ENCODE measurements at places on chromosomes 1 and 21.

DNA sequence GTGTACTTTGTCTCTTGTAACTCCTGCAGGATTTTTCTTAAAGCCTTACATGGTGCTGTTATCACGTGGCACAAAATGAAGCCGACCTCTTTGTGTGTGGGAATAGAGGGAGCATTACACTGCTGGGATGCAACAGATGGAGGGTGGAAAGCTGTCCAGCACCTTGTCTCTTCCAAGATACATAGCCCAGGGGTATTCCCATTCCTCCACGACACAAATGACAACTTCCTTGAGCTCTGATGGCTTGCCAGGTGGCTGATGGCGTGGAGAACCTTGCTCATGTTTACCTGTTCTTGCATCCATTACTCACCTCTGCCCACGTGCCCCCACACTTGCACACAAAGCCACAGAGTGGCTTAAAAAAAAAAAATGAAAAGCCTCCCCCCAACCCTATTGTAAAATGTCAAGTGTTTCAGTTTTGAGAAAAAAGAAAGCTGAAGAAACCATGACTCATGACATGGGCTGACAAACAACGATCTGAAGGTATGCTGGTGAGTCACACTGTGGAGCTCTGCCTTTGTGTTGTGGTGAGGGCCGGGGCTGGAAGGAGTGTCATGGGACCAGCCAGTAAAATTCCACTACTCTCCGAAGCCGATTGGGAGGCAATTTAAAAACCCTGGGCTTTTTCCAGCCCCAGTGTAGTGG lies 32.0 kb upstream of the ATP5PO start:
- DNase-seq = peak; percentile 76

- DNase-seq = no peak
These were observed 4.2 kb downstream of the SCNN1D start for GRCh38 chr1:1284221-1285101.

GRCh38 chr1:36836916-36837315 lies 197.4 kb downstream of the GRIK3 start:
- no peak for DNase-seq

- no peak for DNase-seq
These were observed 50.3 kb upstream of the DMRTA2 start for GRCh38 chr1:50473513-50473912.

DNA sequence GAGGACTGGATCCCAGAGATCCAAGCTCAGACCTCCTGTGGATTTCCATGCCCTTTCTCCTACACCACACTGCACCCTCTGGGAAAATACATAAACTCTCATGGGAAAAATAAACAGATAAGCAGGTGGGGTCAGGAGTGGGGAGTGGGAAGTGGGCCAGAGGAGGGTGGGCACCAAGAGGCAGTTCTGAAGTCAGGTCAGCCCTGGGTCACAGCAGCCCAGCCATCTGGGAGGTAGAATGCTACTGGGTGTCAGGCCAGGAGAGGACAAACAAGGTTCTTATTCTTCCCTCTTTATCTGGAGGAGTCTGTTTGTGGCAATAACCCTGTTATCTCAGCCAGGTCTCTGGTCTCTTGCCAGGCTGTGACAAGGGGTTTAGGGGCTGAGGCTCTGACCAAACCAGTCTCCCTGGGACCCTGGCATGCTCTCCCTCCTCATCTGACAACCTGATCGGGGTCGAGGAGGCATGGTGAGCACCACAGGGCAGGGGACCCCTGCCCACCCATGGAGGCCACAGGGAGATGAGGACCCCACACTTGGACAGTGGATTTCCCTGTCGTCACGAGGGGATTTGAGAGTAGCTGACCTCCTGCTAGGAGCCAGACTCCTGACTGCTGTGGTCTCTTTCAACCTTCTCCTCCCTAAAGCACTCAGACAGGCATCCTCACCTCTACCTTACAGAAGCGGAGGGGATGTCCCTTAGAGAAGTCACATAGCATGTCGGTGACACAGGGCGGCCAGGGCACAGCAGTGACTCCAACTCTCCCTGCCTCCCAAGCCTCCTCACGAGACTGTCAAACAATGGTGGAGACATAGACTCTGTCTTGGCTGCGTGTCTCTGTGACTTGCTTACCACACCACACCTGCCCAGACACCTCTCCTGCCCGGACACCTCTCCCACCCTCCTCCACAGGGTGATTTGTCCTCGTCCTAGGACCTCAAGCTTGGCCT lies 51.3 kb upstream of the IFFO2 start:
- no peak for DNase-seq

GRCh38 chr1:10128101-10128765 lies 82.1 kb upstream of the KIF1B start:
- DNase-seq = no peak

- no peak for DNase-seq
These were observed 122.3 kb upstream of the BACE2 start for GRCh38 chr21:41045534-41046268.

GRCh38 chr1:149915429-149916192 lies 2.0 kb downstream of the SV2A start:
- no peak for DNase-seq

DNA sequence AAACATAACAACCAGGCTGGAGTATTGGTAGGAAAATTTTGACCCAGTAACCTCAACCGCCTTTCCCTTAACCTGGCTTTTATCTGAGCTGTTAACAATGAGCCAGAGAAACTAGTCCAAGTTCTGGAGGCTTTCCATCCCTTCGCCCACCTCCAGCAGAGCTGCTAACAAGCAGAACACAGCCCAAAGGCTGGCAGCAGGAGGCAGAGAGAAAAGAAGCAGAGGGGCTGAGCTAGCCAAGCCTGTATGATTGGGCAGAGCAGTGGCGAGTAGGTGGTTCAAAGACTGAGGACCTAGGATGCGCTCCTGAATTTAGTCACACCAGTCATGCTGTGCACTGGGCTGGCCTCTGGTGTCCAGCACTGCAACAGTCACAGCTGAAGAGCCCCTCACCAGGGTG lies 123.0 kb downstream of the TNR start:
- DNase-seq = no peak

- DNase-seq = no peak
These were observed 3.2 kb downstream of the LYPD8 start for GRCh38 chr1:248752161-248753028.

- no peak for DNase-seq
These were observed 36.6 kb downstream of the RGL1 start for GRCh38 chr1:183841550-183841949.

GRCh38 chr1:156656806-156657740 lies 15.2 kb downstream of the BCAN start:
- peak; percentile 48 for DNase-seq

- no peak for DNase-seq
These were observed 9.0 kb downstream of the TIMM17A start for GRCh38 chr1:201964261-201964660.

DNA sequence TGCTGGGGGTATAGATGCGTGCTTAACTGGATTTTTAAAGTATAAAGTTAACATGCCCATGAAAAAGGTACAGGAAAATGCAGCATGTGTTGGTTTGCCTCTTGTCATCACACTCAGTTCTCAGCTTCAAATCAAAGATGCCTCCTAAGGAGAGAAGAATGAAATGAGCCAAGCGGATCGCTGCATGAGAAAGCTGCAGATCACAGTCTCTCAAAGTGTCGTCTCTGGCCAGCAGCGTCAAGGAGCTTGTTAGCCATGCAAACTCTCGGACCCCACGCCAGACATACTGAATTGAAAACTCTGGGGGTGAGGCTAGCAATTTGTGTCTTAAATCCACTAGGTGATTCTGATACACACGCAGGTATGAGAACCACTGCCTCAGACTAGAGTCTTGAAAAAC lies 297.2 kb downstream of the AJAP1 start:
- DNase-seq = no peak

DNA sequence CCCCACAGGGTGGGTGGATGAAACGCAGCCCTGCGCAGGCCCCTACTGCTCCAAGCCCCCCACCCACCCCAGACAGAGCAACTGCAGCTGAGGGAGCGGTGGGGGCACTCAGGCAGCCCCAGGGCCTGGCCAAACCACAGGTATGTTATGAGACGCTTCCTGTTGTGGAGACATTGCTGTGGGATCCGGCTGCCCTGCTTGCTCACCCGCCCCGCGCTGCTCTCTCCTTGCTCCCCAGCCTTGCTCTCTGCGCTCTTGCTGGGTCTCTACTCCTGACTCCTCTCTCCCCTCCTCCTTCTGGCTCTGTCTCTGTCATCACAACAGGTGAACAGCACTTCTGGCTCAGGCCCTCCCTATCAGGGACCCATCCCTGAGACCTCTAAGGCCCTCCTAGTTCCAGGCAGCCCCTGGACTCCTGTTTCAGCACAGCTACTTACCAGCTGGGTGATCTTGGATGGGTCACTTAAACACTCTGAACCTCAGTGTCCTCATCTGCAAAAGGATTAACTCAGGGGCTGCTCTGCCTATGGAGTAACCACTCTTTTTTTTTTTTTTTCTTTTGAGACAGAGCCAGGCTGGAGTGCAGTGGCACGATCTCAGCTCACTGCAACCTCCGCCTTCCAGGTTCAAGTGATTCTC lies 15.9 kb downstream of the COL8A2 start:
- no peak for DNase-seq

- no peak for DNase-seq
These were observed 55.9 kb upstream of the BTG3 start for GRCh38 chr21:17668479-17669140.

- no peak for DNase-seq
These were observed 42.5 kb downstream of the EPRS1 start for GRCh38 chr1:220003610-220004299.

GRCh38 chr1:198168227-198168626 lies 11.4 kb downstream of the NEK7 start:
- DNase-seq = no peak

GRCh38 chr21:27772816-27773215 lies 805.9 kb upstream of the ADAMTS5 start:
- DNase-seq = no peak

DNA sequence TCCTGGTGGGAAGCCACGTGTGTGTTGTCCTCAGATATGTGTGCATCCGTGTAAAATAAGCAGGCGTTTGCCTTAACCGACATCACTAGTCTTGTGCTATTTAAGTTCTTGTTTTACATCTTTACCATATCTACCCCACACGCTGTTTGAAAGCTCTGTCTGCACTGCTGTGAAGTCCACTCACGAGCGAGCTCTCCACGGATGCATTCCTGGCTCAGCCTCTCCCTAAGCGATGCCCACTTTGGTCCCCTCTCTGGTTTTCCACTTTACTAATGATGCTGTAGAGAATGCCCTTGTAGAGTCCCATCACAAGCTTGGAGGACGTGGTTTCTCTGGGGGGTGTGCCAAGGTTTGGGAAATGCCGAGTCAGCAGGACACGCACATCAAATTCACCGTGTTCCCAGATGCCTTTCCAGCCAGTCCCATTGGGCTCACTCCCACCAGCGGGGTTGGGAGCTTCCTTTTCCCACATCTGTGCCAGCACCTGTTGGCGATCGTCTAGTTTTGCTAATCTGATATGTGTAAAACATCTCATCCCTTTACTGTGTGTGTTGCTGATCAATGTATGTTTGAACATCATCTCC lies 43.8 kb downstream of the ACTL8 start:
- DNase-seq = no peak

- no peak for DNase-seq
These were observed 386.5 kb upstream of the BRINP3 start for GRCh38 chr1:190864013-190864641.

DNA sequence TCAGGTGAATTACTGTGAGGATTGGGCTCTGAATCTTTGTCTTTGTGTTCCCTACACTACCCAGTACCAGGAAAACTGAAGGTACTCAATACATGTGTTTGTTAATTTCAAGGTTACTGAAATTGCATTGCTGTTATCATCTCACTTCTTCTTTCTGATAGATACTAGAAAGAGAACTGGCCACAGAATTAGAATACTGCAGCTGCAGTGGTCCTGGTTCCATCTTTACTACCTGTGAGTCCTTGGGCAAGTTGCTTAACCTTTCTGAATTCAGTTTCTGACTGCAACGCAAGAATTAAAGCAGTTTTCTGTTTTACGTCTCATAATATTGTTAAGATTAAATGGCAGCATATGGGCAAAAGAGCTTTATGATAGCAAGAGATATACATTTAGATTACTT lies 263.5 kb downstream of the LMO4 start:
- DNase-seq = no peak

- no peak for DNase-seq
These were observed 10.0 kb downstream of the TTF2 start for GRCh38 chr1:117070124-117070523.
